NCI-H1105 treated with DMSO at 0.1 percent for 48 hours (cell line): ENCODE measurements at places on chromosomes 16 and 17.

GRCh38 chr17:78438271-78438691 lies 59.8 kb downstream of the PGS1 start:
- DNase-seq = no peak

DNA sequence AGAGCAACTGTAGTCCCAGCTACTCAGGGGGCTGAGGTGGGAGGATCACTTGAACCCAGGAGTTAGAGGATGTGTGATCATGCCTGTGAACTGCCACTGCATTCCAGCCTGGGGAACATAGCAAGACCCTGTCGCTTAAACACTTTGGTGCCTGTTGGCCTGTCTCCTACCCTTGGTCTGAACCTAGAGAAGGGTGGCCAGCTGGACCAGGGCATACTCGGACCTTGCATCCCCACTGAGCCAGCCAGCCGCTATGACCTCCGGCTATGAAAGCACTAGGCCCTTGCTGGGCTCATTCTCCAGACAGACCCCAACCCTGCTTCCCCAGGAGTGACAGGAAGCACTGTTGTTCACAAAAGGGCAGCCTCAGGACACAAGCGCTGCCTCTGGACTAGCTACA lies 4.6 kb downstream of the IFT20 start:
- no peak for DNase-seq

DNA sequence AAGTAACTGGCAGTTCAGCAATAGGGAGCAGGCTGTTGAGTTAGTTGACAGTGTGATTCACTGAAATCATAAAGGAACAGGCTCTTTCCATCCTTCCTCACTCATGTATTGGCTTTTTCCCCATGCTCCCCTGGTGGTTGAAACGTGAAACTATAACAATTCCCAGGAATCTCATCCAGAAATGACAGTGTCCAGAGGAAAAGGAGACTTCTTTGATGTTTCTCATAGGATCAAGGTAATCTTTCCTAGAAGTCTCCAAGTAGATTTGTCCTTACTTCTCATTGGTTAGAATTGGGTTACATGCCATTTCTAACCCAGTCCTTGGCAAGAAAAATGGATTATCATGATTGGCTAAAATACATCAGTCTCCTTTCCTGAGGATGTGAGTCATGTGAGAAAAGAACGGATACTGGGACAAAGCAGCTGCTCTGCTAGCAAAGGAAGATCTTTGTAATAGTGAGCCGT lies 14.4 kb downstream of the TTC19 start:
- peak; percentile 35 for DNase-seq

DNA sequence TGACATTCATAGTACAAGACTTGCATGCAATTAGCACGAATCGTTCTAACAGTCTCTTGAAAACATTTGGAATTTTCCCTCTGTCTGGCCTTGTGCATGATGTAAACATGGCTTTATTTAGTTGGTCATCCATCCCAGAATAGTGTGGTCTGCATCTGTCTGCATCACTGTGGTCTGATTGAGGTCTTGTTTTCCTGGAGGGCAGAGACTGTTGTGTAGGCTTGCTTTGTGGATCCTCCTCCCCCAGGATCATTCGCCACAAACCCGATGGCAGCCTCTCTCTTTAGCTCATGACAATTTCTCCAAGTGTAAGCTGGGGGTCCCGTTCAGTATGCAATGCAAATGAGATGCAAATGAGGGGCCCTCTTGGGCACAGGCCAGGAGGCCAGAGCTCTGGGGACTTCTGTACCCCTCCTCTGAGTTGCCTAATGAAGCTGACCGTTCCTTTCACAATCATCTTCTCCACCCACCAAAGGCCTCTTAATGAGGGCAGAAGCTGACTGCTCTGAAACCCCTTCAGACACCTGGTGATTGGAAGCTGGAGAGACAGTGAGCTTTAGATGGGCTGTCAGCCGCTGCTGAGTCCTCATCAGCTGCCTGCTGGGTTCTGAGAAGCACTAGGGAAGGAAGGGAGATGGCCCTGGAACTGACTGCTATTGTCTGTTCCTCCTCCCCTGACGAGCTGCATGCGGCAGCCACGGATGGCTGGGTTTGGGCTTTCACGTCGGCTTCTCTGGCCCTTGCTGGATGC lies 201.2 kb upstream of the CACNG3 start:
- no peak for DNase-seq

- no peak for DNase-seq
These were observed 580 bp downstream of the BCAR1 start for GRCh38 chr16:75250809-75251279.

DNA sequence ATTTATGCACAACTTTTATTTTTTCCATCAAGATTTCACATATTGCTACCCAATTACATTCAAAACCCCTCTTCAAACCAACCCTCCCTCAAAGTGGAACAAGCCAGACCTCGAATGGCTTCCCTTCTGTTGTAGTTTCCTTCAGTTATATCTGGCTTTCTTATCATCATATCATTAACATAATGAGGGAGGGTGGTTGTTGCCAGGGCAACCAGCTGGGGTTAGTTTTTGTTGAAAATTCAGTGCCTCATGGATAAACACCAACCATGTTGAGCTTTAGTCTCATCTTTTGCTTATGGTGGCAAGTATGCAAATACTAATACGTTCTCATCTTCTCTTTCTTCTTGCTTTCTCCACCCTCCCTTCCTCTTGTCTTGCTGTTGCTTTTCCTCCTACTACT lies 359.7 kb downstream of the CDH11 start:
- DNase-seq = no peak
